ENCODE measurements at places on chromosomes 2 and 18.
A peak's percentile ranks its signal among the peaks of the same experiment; 100 is the strongest.

- DNase-seq = no peak
These were observed 70.0 kb upstream of the ACVR2A start for GRCh38 chr2:147774805-147775204.

DNA sequence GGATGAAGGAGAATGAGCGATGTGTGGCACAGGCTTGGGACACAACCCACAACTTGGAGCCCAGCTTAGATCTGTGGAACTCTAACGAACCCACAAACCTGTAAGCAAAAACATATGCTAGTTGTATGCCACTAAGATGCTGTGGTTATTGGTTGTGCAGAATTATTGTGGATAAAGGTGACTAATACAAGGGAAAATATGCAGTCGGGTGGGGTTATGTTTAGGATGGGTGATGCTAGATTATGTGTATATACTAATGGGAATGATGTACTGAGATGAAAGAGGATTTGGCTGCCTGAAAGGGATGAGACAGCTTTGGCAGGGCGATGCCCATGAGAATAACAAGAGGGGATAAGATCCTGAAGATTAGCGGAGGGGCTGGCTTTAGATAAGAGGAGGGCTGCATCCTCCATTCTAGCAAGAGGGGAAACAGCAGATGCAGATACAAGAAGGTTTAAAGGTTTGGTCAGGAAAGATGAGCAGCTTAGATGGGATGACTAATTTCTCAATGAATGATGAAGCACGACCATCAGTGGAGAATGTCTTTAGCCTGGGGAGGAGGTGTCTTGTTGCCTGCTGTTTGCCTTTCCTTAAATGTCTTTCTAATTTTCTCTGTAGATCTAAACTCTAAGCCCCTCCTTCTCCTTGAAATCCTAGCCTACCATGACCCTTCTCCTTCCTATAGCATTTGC, 49.6 kb downstream of the GALNT14 start:
- DNase-seq = no peak

DNA sequence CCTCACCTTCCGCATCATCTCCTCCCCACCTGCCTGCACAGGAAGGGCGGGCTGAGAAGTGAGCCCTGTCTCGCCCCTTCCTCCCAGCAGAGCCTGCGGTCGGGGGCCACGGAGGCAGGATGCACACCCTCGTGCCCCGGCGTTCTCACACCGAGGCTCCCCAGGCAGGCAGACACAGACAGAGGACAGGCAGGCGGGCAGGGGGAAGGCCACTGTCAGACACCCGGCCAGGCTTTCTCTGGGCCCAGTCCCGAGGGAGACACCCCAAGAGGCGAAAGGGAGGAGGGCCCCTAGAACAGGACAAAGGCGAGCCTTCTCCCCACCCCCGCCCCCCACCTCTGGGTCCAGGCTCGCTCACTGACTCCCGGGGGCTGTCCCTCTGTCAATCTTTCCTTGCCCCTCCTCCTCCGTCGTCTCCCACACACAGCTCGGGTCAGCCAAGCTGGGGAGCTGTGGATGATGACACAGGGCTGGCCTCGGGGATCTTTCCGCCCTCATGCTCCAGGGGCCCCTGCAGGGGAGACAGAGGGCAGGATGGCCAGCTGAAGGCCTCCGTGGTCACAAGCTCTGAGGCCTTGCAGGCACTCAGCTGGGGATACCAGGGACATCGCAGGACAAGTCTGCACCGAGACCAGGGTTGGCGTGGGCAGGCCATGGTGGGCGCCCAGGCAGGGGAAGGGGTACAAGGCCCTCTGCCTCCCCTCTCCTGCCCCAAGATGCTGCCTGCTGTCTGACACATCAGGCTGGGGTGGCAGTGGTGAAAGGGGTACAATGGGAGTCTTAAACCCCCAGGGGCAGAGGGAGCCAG, 24.9 kb downstream of the BIN1 start:
- DNase-seq = peak; percentile 91

DNA sequence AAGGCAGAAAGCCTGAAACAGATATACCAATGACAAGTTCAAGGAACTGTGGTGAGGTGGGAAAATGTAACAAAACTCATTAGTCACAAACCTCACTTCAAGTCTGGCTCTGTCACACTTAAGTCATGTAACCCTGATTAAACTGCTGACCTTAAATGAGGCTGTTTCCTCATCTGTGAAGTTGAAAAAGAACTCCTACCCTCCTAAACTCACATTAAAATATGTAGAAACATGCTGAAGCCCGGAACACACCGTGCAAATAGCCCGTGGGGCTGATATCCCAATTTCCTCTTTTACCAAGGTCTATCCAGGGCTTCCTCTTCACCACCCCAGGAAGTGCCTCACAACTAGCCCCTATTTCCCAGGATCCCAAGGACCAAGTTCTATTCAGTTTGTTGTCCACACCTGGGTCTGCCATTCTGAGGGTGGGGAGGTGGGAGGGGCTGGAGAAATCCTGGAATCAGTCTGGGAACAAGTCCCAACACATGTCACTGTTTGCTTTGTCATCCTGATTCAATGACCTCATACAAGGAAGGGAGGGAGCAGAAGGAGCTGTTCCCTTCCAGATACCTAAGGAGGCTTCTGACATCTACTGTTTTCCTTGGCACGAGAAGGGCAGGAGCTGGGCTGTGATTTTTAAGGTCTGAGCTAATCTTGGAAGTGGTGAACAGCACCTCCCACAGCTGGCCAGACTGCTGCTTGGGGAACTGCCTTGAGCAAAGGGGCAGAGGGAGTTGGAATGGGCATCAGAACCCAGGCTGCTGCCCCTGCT, 42.3 kb downstream of the SLC4A1AP start:
- no peak for DNase-seq

DNA sequence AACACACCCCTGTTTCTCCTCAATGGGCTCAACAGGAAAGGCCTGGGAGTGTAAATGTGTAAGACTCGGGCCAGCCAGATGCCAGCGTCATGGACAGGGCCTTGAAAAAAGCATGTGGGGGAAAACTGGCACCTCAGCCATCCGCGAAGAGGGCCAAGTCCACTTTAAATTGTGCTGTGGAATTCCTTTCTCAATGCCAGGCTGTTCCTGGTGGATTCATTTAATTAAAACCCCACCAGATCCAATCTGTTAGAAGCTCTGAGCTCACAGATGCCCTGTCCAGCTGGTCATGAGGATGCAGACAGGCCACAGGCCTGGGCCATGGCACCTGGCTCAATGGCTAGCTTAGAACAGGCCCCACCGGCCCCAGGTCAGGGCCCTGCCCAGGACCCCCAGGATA, 24.8 kb downstream of the KCNK3 start:
- DNase-seq = no peak

DNA sequence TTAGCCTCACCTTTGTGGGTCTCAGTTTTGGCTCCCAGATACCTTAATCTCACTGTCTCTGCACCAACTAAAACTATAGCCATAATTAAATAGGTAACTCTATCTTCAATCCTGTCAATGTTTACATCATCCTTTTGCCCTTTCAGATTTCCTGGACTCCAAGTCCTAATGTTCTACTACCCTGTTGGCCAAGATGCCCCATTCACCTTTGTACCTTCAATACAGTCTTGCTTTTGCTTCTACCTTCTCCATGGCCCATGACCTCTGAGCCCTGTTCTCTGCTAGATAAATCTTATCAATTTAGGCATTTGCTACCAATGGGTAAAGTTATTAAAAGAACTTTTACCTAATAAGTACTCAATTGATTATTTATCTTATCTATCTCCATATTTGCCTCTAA, 635.5 kb downstream of the ARHGAP15 start:
- no peak for DNase-seq

GRCh38 chr2:176192351-176192750, 3.9 kb downstream of the HOXD1 start:
- DNase-seq = no peak

- DNase-seq = no peak
These were observed 1.0 kb downstream of the ZNF532 start for GRCh38 chr18:58865701-58866065.

Measured in GM12891 (cell line).